ENCODE measurements at places on chromosomes 1 and 21.

- no peak for DNase-seq
Measured at GRCh38 chr1:53697721-53698383, 41.1 kb downstream of the GLIS1 start.

DNA sequence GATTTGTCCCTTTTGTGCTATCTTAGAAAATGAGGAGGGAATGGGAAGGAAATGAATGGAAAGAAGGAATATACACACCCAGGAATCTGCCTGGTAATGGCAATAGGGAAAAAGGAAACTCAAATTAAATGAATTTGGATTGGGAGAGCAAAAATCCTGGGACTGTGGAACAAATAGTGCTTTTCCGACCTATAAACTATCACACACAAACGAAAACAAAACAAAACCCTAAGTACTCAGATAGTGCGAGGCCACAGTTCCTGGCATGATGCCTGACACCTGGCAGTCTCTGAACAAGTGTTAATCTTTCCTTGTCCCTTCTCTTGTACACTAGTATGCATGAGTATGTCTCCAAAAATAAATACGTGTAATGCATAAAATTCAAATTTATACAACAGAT, 319.8 kb upstream of the SPAG17 start:
- DNase-seq: no peak

GRCh38 chr1:109634292-109634691, 14.7 kb downstream of the AMPD2 start:
- DNase-seq: no peak

DNA sequence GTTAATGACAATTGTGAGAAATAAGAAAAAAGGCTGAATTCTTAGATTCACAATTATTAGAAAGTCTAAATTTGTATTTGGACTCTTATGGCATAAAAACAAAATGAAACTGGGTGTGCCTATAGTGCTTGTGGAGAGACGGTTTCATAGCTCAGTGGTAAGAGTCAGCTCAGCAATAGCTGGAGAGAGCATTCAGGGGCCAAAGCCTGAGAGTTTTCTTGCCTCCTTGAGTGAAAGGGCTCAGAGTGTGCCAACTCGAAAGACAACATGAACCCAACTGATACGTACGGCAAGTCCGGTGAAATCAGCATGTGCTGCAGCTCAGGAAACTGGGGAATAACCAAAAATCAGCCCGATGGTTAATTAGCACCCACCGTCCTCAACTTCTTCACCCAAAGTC, 577.9 kb downstream of the SMYD3 start:
- no peak for DNase-seq

DNA sequence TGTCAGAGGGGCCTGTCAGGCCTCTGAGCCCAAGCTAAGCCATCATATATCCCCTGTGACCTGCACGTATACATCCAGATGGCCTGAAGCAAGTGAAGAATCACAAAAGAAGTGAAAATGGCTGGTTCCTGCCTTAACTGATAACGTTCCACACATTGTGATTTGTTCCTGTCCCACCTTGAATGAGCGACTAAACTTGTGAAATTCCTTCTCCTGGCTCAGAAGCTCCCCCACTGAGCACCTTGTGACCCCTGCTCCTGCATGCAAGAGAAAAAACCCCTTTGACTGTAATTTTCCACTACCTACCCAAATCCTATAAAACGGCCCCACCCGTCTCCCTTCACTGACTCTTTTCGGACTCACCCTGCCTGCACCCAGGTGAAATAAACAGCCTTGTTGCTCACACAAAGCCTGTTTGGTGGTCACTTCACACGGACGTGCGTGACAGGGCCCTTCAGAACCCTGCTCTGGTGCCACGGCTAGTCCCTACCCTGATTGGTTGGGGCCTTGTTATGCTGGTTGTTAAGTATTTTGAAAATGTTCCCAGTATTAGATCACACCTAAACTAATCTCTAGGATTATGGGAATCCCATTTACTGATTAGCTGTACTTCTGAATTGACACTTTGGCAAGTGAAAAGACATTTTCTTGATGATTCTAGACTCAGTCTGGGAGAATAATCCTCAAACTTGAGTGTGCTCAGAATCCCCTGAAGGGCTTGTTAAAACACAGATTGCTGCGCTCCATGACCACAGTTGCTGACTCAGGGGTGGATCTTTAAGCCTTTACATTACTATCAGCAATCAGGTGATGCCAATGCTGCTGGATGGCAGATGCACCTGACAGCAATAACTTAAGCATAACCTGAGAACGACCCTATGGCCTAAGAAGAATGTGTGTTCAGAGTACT, 28.8 kb upstream of the SPATA6 start:
- DNase-seq: no peak

GRCh38 chr1:159898527-159898926, 1.4 kb downstream of the CFAP45 start:
- DNase-seq: no peak

DNA sequence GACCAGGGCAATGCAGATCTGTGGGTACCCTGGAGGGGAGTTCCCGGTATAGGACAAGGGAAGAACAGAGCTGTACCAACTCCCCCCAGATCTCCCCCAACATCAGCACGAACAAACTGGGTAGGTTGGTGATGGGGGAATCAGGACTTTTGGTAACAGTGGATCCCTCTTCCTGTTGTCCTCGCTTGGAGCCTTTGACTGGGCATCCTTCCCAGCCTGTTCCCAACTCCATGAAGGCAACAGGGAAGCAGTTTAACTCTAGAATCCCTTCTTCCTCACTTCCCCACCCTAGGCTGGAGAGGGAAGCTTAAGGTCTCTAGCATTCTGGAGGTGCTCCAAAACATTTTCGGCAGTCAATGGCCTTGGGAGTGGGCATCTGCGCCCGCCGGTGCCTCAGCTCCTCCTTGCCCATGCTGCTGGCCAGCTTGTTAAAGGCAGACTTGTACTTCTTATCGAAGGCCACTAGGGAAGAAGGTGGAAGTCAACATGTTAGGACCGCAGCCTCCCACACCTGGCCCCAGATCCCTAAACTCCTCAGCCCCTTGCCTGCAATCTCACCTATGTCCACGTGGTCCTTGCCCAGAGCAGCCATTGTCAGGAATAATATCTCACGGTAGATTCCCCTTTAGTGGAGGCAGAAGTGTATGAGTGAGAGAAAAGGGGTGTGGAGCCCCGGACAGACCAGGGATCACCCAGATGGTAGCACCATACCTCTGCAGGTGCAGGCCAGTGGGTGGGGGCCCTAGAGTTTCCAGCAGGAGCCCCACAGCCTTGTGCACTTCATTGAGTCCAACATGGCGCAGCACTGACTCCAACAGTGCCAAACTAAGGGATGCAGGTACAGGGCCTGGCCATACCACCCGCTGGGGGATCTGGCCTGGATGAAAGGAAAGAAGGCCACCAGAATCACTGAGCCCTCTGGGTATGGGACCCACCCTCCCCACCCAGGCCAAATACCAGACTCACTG, 7.5 kb upstream of the GATAD2B start:
- no peak for DNase-seq
